ENCODE measurements at places on chromosomes 7 and 10.

DNA sequence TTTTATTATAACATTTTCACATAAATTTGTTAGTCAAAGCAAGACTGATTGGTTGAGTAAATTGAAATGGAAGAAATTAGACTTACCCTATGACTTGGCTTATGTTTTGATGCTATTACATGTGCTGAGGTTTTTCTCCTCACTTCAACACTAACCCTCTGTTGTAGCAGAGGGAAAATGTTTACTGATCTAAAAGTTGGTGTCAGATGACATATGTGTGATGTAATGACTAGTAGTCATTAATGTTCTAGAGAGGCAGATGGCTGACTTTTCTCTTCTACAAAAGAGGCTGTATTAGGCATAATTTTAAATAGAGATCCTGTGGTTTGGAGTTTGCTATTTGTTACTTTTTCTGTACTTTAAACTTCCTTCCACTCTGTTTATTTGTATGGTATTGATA, 266.0 kb downstream of the BBS9 start:
- no peak for DNase-seq

- DNase-seq = no peak
These were observed 44.9 kb downstream of the CCDC71L start for GRCh38 chr7:106615808-106616707.

DNA sequence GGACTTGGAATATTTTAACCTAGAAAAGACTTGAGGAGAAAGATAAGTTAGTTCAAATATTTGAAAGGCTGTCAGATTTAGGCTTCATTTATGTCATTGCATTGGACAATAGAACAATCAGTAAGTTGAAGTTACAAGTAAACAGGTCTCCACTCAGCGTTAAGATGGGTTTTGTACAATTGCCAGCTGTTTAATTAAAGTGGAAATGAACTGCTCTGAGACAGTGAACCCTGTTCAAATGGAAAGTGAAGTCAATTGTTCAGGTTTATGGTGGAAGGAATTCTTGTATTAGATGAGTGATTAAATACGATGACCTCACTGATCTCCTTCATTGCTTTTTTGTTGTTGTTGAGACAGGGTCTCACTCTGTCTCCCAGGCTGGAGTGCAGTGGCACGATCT, 151.7 kb downstream of the PLXDC2 start:
- DNase-seq = no peak

DNA sequence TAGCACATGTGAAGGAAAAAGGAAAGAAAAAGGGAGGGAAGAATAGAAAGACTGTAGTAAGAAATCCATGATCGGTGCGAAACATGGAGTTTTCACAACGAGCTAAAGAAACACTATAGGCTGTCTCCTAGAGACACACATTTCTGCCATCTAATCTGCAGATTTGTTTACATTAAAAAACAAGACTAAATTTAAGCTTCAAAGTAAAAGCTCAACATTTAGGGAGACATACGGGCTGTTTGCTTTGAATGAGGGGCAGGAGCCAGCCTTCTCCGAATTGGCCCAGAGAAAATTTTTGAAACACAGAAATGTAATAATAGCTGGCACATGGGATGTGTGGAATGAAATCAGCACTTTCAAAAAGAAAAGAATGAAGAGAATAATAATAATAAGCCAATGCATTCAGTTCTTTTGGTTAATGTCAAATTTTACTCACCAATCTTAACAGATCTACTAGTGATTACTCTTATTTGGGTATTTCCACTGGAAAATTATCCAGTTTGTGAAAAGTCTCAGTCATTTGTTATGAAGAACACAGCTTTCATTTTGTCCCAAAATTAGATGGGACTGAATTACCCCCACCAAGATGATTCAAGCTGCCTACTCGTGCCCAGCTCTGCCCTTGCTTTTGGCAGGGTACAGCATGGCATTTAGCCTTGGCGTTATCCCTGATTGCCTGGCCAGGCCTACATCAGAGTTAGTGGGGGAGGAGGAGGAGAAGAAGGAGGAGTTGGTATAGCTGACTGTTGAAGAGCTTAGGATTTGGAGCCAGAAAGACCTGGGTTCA, 47.1 kb downstream of the MTURN start:
- no peak for DNase-seq

GRCh38 chr10:6689036-6689435, 109.0 kb upstream of the PRKCQ start:
- no peak for DNase-seq

GRCh38 chr7:24812305-24812945, 55.2 kb upstream of the GSDME start:
- peak; percentile 21 for DNase-seq

DNA sequence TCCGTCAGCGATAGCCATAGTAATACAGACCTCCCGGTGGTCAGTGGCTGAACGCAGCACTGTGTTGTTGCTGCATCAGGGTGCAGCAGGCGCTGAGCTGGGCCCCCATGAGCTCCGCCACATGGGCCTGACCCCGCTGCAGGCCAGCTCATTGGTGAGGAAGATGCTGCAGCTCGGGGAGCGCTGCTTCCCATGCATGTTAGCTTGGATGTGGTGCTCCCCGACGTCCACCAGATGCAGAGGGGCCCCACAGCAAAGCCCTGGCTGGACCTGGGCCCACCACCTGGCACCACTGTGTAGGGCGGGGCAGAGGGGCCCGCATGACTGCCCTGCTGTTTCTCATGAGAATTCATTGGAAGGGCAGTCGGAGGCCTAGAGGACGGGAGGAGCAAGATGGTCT, 50.8 kb downstream of the WDR37 start:
- DNase-seq = no peak

DNA sequence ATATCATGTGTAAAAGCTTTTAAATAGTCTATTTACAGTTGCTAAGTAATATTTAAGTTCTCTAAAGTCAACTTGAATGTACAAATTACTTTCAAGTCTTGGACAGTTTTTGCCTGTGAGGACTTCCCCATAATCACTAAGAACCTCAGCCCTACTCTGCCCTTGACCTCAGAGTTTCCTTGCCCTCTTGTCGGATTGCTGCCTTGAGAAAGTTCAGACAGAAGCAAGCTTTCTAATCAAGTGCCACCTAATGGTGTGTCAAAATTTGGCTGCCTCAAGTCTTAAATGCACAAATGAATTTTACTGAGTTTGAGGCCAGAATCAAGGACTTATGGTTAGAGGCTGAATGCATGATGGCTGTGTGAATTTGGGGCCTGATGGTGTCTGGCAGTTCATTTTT, 88.3 kb upstream of the KAT6B start:
- DNase-seq = no peak

DNA sequence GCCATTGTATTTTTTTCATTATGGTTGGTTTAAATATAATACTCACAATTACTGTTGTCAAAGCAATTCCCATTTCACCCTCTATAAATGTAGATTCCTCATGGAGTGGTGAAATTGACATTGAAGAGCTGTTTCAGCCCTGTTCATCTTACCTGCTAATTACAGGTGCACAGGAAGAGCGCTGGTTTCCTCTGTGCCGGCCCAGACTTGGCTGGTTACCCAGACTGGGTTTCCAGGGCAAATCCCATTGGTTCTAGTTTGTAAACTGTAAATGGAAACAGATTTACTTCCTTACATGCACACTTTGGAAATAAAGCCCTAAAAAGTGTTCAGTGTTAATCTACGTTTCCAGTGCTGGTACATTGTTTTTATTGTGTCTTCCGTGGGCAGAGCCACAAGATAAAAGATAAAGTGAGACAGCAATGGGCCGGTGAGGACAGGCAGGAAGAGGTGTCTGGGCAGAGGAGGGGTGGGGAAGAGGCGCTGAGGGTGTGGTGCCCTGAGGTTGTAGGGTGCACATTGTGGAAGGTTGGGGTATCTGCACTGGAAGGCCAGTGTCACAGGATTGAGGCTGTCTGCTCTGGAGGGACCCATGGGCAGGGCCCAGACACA, 71.6 kb upstream of the ZPBP start:
- DNase-seq = no peak

- DNase-seq = no peak
These were observed 101.2 kb downstream of the PARD3 start for GRCh38 chr10:34713875-34714274.

DNA sequence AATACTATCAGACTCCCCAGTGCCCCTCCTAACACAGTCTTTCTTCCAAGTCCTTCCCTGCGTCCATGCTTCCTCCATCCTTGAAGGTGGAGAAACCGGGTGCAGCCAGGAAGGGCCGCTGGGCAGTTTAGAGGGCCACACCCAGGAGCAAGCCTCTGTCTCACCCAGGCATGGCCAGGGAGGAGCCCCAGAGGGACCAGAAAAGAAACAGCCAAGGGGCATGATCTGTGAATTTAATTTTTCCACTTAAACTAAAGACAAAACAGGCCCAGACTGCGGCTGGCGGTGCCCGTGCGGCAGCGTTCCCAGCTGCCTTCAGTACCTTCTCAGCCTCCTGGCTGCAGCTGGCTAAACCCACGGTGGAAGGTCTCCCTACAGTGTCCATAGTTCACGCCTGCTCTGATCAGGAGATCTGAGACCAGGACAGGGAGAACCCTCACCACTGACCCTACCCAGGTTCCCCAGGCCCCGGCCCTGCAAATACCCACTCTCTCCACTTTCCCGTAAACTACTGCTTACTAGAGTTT, 12.9 kb downstream of the UNCX start:
- DNase-seq = no peak

GRCh38 chr7:15832996-15833395, 146.5 kb upstream of the MEOX2 start:
- DNase-seq = no peak

GRCh38 chr7:98084631-98085030, 22.0 kb upstream of the LMTK2 start:
- no peak for DNase-seq

GRCh38 chr7:115116773-115117715, 195.2 kb downstream of the MDFIC start:
- DNase-seq = no peak

GRCh38 chr10:2619472-2619871, 447.9 kb upstream of the PFKP start:
- DNase-seq = no peak

GRCh38 chr10:24502006-24502405, 221.7 kb downstream of the ARHGAP21 start:
- no peak for DNase-seq

DNA sequence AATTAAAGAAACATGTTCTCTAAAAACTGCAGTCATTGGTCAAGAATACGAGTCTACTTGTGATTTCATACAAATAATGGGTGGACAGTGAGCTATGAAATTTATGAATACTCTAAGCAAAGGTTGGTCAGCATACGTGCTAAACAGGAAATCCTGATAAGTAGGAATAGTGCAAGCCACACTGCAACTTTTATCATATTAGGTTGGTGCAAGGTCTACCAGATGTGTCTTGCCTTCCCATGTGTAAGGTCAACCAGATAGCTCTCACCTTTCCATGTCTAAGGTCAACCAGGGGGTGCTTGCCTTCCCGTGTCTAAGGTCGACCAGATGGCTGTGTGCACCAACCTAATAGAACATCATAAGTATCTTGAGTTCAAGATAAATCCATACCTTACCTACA, 2.0 kb upstream of the ITGB1 start:
- DNase-seq = no peak

DNA sequence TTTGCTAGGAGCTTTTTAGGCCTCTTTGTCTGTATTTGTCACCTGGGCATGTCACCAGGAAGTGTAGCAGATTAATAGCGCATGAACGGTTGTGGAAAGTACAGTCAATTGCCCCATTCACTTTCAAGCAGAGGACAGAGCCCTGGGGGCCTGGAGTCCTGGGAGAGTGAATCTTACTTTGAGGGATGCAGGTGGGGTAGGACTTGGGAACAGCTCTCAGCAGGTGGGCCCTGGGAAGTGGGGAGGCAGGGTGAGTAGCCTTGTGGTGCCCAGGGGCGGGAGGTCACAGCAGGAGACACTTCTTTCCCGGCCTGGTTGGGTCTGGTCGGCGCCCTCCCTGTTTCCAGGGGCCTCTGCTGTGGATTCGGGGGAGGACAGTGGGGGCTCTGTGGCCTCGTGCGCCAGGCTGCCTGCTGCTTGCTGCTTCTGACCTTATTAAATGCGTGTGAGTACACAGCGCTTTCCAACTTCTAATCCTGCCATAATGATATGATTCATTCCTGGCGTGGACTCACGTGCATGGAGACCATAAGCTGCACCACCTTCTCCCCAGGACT, 51.6 kb upstream of the AQP1 start:
- no peak for DNase-seq

DNA sequence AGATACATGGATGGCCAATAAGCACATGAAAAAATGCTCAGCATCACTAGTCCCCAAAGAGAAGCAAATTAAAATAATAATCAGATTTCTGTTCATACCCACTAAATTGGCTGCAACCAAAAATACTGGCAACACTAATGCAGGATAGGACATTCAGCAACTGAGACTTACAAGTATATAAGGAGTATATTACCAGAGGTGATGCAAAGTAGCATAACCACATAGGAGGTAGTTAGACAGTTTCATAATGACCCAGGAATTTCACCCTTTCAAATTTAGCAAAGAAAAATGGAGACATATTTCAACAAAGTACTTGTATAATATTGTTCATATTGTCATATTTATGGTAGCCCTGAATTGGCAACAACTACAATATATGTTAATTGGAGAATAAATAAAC, 727.8 kb downstream of the GRID1 start:
- DNase-seq = no peak

- no peak for DNase-seq
These were observed 60.9 kb upstream of the ADRB1 start for GRCh38 chr10:113982769-113983168.

DNA sequence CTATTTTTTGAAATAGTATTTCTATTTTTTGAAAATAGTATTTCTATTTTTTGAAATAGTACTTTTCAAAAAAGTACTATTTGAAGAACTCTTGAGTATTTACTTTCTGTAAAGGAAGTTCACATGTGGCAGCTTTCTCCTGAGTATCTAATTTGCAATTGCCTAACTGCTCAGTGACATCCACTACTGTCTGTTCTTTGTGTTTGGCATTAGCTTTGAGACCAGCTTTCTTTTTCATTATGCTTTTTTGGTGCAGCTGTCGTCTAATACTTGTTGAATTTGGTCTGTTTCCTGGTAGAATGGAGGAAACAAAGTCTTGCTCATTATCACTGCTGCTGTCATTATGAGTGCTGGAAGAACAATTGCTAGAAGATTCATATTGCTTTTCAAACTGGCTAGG, 99.1 kb downstream of the BMPR1A start:
- DNase-seq = no peak

DNA sequence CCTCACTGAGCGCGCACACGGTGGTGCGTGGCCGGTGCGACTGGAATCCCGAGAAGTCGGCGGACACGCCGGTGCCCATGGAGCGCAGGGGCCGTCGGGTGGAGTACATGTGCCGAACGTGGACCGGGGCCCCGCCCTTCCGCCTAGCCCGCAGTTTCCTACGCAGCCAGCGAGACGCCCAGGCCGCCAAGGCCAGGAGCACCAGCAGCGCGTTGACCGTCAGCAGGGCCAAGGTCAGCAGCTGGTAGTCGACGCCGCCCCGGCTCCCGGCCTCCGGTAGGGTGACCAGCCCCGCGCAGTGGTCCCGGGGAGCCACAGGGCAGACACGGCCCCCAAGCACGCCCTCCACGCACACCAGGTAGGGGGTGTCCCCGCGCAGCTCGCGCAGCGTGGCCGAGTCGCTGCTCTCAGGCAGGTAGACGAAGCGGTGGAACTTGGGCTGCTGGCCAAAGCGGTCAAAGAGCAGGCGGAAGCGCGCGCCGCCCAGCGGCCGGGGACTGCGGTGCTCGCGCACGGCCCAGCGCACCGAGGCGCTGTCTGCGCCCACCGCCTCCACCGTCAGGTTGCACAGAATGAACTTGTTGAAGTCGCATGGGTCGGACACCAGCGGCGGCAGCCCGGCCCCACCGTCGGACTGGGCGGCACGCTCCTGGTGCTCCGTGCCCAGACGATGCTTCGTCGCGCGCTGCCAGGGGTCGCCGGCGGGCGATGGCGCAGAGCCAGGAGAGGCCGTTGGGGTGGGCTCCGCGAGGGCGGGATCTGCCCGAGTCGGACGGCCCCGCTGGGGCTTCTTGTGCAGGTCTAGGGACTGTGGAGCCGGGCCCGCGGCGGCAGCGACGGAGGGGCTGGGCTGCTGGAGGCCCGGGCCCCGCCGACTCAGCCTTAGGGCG, 2.2 kb downstream of the TRIL start:
- DNase-seq = no peak
